IMR-90 (cell line): ENCODE measurements at places on chromosomes 13 and 19. TPM values are rescaled to one million over a fixed set of nuclear protein-coding genes. Genes with fewer than 3 reads are reported as not detected.
A peak's percentile ranks its signal among the peaks of the same experiment; 100 is the strongest.

DNA sequence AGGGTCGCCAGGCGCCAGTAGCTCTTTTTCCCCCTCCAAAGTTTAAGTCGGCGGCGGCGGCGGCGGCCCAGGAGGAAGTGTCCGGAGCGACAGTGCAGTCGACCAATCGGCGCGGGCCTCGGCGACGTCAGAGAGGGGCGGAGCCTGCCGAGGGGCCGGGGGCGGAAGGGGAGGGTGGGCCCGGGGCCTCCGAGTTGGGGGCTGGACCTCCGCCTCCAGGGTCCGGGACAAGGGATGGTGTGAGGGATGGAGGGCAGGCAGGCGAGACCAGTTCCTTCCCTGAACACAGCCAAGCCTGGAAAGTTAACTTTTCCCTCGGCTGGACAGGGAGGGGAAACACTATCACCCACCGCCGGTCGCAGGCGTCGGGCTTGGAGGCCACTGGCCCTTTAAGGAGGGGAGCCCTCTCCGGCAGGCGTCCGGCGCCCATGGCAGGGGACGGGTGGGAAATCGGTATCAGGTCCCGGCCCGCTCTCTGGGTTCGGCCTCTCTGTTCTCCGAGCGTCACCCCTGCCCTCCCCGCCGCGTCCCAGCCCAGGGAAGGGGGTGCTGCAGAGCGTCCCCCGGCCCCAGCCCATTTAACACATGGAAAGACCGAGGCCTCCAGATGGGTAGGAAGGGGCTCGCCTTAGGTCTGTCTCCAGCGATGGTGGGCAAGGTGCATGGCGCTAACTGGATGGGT, at the start of gene PRKD2:
Gene PRKD2 (minus strand): TSS at position 81 of the 682 bp plus-strand sequence. CDS start 744 bp downstream, outside the sequence.
- peak within 1 kb of the TSS; percentile 93 for H3K4me3 ChIP-seq
- peak; percentile 68 for DNase-seq
- peaks cover 7% of the 10 kb centered on the region for H3K4me1 ChIP-seq

GRCh38 chr13:25971459-25972145, 80.2 kb downstream of the SHISA2 start:
- H3K36me3 ChIP-seq = no peaks in the 10 kb centered on the region
- H3K4me3 ChIP-seq = no peak overlapping the region
- no peaks in the 10 kb centered on the region for H3K27me3 ChIP-seq
- H3K27ac ChIP-seq = no peak overlapping the region
- H3K4me1 ChIP-seq = no peaks in the 10 kb centered on the region

KLK3 gene
- polyA plus RNA-seq = not detected in 2 replicates

JAK3 gene
- polyA plus RNA-seq = 1.2 and 1.5 TPM in 2 replicates
